ENCODE measurements at places on chromosomes 4 and X.

GRCh38 chrX:46754036-46754435 is 4.9 kb downstream of the SLC9A7 start:
- no peak for DNase-seq

DNA sequence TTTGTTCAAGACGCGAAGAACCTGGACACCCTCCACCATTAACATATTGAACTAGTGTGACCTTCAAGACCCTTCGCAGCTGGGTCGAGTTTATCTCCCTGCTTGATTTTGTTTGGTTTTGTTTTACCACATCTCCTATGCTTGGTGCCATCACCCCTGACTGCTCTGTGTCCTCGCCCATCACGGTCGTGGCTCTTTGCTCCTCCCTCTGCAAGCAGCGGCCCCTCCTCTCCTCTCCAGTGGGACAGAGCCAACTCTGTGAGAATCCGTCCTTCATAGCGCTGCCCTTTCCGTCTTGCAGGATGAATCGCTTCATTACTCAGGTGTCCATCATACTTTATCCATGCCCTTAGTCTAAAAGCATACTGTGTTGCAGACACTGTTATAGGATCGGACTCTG is 9.1 kb upstream of the FAM149A start:
- no peak for DNase-seq

- DNase-seq: no peak
These were observed 126.6 kb downstream of the NPNT start for GRCh38 chr4:106021737-106022410.

DNA sequence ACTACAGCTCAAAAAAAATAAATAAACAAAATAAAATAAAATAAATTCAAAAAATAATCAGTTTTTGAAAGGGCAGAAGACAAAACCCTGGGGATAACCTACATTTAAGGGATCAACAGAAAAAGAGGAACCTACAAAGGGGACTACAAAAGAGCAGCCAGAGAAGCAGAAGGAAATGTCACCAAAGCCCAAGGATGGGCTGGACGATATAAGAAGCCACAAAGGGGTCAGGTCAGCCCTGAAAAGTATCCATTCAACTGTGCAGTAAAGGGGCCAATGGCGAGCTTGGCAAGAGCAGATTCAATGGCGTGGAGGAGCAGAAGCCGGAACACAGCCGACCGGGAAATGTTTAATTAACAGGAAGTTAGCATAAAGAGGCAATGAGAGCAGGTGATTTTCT is 16.9 kb downstream of the ACOT9 start:
- no peak for DNase-seq

GRCh38 chr4:114613560-114613959 is 15.0 kb downstream of the UGT8 start:
- DNase-seq: no peak

- peak; percentile 72 for DNase-seq
These were observed 626 bp upstream of the CEP135 start for GRCh38 chr4:55947912-55948725.

GRCh38 chrX:124274438-124275181 is 57.9 kb upstream of the TEX13D start:
- no peak for DNase-seq

- DNase-seq: no peak
These were observed 28.0 kb upstream of the BANK1 start for GRCh38 chr4:101762534-101762933.

- DNase-seq: no peak
These were observed 17.1 kb upstream of the GALNT7 start for GRCh38 chr4:173151496-173151895.

DNA sequence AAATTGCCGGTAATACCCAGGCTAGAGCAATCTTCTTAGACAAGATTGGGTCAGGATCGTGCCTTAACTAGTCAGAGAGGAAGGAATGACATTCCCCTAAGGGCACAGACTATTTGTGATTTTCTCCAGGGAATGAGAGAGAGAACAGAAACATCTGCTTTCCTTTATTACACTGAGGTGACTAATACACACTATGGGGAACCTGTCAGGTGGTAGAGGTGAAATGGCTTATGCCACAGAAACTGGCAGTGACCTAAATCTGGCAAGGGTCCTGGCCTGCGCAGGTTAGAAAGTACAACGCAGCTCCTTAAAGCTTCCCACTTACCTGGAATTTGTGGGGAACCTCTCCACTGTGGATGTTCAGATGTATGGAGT is 16.6 kb upstream of the HPGD start:
- peak; percentile 84 for DNase-seq

DNA sequence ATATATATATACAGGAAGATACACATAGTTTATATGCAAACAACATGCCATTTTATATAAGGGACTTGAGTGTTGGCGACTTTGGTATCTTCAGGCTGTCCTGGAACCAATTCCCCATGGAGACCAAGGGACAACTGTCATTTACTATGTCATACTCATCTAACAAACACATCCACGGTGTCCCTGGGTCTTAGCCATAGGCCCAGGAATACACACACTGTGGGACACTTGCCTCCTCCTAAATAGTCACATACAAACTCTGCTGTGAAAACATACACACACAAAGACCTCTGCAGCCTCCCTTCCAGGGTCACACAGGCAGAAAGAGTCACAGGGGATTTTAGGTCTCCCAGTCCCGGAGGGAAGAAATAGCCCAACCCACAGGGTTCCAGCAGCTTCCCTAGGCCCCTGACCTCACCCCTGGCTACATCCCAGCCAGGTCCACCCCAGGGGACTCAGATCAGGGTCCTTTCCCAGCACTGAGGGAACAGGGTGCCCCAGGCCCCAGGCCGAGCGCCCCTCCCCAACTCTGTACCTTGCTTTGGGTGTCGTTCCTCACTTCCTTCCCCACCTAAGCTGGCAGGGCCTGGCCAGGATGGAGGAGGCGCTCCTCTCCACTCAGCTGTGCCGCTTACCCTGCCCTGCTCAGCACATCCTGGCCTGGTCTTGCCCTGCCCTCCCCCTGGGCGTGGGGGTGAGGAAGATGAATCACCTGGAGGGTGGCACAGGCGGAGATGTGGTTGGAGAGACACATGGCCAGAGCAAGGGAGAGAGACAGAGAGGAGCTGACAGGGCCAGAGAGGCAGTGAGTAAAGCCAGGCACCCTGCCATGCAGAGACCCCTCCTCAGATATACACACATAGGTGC is 21.8 kb downstream of the FGD1 start:
- DNase-seq: peak; percentile 18

- no peak for DNase-seq
These were observed 11.3 kb downstream of the SLC38A5 start for GRCh38 chrX:48458711-48459110.

DNA sequence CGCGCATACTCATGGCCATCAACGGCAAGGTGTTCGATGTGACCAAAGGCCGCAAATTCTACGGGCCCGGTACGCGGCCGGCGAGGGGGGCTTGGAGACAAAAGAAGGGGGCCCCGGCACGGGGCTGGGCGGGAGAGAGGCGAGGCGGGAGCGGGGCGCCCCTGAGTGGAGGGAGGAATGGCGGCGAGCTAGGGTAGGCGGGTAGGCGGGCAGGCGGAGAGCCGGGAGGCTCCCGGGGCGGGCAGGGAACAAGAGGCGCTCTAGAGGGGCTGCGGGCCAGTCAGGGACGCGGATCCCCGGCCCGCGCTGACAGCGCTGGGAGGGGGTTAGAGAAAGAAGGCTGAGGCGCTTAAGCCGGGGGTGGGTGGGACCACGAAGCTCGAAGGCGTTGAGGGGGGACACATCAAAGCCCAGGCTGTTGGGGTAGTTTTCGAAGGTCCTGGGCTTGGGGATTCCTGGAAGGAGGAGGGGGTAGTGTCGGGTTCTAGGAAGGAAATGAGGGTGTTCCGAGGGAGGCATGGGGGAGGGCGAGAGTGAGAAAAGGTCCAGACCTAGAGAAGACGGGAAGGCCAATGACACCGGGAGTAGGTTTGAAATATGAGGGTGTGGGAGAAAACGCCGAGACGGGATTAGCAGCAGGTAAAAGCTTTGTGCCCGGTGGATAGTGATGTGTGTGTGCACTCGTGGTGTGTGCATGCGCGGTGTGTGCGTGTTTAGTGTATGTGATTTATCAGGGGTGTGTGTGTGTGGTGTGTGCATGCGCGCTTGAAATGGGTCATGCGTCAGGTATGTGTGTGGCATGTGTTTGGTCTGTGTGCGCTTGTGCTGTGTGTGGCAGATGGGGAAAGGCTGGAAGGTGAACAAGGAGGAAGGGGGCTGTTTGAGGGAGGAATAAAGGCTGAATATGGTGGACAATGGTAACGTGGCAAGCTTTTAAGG is 807 bp downstream of the PGRMC1 start:
- DNase-seq: peak; percentile 45

DNA sequence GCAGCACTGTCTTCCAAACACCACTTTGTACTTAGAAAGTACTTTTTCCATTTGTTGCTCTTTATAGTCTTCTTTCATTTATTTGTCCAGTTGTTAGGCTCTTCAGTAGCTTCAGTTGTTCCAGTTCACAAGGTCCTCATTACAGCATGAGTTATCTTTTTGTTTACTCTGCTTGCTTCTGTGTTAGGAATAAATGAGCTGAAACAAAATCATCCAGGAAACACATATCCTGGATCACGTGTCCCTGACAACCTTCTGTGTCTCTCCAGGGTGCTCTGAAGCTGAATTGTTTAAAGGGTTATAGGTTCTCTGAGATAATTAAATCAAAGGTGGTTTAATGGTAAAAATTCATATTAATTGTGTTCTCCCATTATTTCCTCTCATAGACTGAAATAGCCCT is 19.9 kb upstream of the KLHL8 start:
- DNase-seq: no peak

DNA sequence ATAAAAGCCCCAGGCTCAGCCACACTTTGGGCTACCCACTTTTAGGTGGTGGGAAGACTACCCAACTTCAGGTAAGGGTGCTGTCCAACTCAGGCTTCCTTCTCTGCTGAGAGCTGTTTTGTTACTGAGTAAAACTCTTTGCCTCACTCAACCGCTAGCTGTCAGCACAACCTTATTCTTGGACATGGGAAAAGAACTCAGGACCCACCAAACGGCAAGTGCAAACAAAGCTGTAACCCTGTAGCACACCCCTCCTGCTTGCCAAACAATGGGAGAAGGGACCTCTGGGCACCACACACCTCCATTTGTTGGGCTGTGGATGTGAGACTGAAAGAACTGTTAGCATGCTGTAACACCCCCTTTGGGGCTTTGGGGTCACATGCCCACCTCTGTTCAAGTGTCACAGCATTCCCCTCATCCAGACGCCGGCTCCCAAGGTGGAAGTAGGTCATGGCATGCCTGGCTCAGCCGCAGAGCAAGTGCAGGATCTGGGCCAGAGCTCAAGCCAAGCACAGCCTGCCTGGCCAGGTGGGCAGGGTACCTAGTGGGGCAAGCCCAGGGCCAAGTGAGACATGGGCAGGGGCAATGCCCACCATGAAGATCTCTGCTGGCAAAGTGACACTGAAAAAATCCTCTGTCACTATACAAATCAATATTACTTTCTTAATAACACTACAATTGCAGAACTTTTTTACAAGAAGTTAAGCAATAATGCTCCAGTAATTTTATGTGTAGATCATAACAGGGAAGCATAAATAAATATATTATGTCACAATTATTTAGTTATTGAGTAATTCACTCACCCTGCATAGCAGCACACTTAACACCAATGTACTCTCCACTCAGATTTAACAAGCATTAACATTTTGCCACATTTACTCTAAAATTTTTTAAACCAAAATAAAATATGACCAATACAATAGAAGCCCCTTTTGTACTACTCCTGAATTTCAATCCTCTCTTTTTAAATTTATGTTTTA is 107.2 kb downstream of the TBCK start:
- DNase-seq: no peak

DNA sequence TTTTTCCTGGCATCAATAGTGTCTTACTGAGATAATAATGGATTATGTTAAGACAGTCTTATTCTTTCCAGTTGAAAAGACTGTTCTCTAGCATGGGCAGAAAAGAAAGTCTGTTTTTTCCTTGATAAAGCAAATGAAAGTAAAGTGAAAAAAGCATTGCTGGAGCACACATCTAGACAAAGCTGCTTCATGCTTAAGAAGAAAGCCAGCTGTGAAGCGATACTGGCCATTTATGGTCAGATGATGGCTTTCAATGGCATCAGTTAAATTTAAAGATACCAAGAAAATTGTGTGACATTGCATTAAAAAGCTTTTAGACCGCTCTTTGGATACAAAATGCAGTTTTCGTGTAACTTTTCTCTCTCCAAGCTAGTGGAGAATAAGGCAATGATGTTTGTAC is 242.1 kb upstream of the TRAM1L1 start:
- no peak for DNase-seq

DNA sequence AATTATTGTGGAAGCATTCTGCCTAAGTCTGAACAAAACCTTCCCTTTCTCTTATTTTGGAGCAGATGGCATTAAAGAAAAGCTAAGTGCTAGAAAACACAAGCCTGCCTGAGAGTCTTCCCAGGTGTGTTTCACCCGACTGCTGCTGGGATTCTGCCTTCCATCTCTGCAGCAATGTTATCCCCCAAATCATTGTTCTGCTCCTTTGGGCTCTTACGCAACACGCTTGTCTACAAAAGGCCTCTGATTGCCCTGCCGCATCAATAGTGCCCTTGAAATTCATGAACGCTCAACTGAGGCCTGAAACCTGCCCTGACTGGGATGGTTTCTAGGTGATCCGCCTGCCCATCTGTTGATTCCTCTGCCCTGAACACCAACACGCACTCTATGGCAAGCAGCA is 80.3 kb downstream of the SEL1L3 start:
- no peak for DNase-seq

DNA sequence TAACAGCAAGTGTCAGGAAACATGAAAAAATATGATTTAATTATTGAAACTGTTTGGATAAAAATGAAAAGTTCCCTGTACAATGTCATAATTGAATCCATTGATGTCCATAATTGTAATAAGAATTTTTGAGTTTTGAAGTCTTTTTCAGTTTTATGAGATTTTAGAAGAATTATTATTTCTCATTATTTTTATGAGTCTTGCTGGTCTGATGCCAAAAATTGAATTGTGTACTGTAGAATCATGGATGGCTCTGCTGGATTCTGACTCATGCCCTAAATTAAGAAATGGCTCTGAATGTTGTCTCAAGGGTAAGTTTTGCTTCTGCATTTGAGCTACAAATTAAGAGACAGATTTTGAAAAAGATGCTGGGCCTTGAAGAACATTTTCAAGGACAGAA is 132.8 kb upstream of the MAP9 start:
- no peak for DNase-seq

DNA sequence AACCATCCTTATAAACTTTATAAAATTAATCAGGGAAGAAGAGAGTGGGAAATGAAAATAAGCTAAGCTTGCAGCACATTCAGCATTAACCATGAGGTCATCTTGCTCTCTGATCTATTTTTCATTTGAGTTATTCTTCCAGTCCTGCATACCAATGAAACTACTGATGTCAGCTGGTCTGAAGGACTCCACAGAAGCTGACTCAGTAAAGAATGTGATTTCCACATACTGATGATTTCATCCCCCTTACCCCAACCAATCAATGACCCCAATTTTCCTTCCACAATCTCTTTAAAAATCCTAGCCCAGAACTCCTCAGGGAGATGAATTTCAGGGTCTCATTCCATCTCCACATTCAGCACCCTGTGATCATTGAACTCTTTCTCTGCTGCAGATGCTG is 18.8 kb upstream of the DSPP start:
- peak; percentile 68 for DNase-seq

DNA sequence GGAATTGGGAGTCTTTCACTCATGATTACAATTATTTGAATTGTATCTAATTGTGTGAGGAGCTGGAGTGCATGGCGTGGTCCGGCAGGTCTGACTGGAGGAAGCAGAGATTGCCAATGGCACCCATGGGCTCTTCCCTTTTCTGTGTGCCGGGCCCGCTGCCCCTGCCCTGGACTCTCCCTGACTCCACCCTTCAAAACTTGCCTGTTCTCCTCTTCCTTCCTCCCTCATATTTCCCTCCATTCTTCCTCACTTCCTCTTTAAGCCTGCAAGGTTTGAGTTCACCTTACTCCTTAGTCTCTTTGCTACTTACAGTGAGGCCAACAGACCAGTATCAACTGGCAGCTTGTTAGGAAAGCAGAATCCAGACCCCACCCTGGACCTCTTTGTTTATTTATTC is 6.5 kb upstream of the STBD1 start:
- DNase-seq: no peak

Measured in epithelial cell of prostate (primary cell).